ENCODE measurements at places on chromosomes 5 and 9.
A peak's percentile ranks its signal among the peaks of the same experiment; 100 is the strongest.

DNA sequence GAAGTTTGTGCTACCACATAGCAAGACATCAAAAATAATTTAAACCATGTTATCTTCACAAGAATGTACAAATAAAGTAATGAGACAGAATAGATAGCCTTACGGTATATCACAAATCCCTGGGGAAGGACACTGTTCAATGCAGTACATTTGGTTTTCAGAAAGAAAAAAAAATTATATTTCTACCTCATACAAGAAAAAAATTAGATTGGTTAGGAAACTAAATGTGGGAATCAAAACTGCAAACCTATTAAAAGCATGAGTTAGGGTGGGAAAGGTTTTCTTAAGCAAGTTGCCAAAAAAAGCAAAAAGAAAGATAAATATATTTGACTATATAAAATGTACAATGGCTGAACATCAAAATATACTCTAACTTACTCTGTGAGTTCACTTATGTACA is 201.9 kb upstream of the NREP start:
- DNase-seq = no peak

DNA sequence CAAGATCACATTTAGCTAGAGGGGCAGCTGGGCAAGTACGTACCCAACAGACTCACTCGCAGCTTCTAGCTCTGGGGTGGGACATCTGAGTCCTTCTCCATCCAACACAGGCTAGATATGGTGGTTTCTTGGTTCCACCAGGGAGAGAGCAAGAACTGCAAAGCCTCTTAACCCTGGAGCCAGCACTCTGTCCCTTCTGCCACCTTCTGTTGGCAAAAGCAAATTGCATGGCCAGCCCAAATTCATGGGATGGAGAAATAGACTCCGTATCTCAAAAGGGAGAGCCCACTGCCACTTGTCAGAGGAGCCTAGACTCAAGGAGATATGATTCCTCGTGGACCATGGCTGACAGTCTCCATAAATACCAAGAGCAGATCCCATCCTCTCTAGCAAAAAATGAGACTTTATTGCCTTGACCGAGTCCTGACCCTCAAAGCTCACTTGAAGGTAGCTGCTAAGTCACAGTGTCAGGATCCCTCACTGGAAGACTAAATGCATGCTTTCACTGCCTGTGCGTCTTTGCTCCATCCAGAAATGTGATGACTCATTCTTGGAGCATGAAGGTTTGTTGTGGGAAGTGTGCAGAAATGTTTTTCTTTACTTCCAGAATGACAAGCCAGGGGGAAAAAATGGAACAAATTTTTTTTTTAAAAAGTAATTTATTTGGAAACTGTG is 28.8 kb upstream of the ROR2 start:
- DNase-seq = no peak

DNA sequence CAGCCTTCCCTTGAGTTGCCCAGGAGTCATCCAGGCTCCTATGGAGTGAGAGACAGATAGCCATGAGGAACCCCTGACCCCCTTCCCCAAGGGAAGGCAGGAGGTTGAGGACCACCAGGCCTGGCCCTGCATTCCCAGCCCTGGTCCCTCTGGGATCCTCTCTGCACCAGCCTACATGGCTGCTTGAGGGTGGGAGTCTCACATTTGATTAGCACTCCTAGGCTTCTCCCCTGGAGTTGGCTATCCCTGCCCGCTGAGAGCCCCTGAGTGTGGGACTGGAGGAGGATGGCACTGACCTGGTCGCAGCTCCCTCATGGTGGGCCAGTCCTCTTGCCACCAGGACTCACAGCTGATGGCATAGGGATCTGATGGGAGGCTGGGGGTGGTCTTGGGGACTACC is 46.7 kb downstream of the SAR1B start:
- no peak for DNase-seq

DNA sequence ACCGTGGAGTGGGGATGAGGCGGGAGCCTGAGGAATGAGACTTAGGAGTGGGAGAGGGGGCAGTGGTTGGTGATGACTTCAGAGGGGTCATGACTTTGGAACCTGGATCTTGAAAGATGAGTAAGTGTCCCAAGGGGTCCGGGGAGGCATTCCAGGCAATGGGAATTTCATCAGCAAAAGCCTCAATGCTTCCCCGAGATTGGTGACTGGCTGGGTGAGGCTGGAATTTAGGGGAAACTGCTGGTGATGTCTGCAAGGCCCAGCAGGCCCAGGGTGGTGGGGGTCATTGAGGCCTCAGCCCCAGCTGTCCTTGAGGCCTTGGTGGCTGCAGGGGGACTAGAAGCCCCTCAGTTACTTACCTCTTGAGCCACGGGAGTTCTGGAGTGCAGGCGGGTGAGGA is 7.5 kb downstream of the NDST1 start:
- no peak for DNase-seq

GRCh38 chr9:111798786-111799185 is 4.0 kb upstream of the SHOC1 start:
- no peak for DNase-seq

DNA sequence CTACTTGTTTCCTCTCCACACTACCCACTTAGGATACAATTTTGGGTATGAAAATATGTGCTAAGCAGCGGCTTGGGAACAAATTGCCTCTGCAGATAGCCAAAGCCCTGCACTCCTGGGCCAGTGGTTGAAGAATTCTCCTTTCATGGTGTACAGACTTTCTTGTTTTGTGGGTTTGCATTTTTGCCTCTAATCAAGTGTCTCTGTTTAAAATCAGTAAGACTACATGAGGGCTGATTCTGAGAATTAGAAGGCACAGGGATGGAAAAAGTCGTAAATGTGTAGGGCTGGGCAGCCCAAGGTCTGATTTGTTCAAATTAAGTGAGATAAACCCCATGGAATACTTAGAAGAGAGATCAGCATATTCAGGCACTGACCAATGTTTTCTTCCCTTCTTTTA is 103.7 kb upstream of the CD180 start:
- no peak for DNase-seq

GRCh38 chr9:125492719-125493118 is 214.3 kb downstream of the MAPKAP1 start:
- DNase-seq = no peak

DNA sequence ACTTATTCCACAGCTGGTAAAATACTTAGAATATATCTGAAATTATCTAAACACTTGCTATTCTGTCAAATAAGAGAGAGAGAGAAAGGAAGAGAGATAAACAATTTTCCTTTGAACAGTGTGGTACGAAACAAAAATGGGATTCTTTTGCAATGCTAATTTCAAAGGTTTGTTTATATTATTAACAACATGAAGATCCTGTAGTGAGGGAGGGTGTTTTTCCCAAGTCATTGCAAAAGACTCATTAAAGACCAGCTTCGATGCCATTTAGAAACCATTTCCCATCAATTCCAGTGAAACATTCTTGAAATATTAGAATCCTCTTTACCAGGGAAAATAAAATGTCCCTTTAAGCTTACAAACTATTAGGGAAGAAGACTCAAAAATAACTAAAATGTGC is 505.4 kb downstream of the SEMA5A start:
- no peak for DNase-seq

- no peak for DNase-seq
Observed at GRCh38 chr5:31987985-31988710, 186.0 kb downstream of the GOLPH3 start.

DNA sequence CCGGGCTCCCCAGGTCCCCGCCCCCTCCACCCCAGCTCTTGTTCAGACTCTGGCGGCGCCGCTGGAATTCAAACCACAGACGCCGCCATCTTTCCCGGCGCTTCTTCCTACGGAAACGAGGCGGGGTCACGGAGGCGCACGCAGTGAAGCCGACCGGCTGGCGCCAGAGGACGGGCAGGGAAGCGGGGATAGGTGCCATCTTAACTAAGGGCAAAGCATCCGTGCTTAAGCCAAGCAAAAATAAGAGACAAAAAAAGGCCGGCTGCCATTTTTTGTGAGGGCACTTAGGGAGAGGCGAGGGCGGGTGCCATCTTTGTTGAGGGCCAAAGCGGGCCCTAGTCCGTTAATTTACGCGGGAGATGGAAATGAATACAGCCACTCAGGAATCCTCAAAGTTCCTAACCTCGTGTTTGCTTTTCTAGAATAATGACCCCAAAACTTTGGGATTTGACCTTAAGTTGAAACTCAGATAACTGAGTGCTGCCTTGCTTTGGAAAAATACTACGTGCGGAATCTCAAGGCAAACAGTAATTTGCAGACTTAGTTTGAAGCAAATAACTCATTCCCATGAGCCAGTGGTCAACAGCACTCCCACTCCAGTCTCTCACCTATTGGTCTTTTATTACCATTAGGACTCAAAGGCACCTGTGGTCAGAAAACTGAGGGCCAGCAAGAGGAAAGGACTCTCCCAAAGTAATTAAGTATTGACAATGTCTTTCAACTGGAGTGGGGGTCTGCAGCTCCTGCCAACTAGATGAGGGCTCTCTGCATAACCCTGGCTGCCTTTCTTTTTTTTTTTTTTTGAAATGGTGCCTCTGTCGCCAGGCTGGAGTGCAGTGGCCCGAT is at the start of gene CDK5RAP2:
Gene CDK5RAP2 (minus strand): TSS at position 117 of the 846 bp plus-strand sequence. CDS start 189 bp downstream, outside the sequence.
- DNase-seq = peak; percentile 88

DNA sequence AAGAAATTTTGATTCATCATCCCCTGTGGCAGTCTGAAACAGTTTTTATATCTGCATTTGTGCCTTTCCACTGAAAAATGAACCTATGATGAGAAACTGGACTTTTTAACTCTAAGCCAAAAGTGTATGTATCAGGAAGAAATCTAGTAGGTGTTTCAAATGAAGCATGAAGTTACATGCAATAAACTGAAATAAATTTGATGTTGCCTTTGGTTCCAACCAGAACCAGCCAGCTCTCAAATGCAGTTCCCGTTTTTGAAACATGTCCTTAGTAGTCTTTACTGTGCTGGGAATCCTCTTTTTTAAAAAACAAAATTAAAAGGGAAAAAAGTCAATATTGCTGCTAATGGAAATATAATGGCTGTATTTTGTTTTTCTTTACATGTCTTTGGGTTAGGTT is 43.9 kb downstream of the HACD4 start:
- no peak for DNase-seq

DNA sequence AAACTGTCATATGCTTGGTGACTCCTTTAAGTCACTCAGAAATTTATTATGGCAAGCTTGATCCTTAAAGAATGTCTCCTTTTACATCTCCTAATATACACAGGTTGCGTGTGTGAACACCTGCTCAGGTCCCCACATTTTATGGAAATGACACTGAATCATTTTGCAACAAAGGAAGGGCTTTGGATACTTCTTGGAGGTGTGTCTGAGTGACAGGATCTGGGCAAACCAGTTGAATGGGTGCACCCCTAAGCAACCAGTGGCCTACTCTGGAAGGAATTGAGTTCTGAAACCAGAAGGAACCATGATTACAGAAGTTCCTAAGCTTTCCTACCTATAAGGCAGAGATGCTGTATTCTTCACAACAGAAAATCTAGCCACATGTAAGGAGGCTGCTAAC is 483.9 kb upstream of the KLF4 start:
- no peak for DNase-seq
